ENCODE measurements at places on chromosomes 12 and 14.

DNA sequence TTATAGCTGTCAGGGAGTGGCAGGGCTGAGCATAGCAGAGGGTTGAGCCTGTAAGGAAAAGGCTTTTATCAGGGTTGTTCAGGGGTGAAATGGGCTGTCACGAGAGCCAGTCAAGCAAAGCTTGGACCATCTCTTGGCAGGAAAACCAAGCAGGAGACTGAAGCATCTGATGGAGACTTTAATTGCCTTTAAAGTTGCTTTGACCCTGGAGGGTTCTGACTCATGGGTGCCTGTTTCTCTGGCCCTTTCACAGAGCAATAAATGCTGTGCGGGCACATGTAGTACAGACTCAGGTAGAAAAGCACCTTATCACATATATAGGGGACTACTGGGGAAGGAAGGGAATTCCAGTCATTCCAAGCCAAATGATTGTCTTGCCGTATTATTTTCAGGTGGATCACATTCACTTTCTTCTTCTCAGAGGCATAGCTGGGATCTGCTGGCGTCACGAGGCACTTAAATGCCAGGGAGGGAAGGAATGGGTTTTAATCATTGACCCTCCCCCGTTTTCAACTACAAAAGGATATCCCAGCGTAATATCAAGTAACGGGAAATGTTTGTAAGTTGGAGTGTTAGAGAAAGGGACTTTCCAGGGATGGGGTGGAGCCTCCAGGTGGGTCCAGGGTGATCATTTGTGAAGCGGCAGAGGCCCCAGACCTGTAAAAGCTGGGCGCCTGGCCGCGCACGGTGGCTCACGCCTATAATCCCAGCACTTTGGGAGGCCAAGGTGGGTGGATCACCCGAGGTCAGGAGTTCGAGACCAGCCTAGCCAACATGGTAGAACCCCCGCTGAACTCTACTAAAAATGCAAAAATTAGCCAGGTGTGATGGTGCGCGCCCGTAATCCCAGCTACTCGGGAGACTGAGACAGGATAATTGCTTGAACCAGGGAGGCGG is 34.9 kb downstream of the PLEKHD1 start:
- peak; percentile 32 for DNase-seq

DNA sequence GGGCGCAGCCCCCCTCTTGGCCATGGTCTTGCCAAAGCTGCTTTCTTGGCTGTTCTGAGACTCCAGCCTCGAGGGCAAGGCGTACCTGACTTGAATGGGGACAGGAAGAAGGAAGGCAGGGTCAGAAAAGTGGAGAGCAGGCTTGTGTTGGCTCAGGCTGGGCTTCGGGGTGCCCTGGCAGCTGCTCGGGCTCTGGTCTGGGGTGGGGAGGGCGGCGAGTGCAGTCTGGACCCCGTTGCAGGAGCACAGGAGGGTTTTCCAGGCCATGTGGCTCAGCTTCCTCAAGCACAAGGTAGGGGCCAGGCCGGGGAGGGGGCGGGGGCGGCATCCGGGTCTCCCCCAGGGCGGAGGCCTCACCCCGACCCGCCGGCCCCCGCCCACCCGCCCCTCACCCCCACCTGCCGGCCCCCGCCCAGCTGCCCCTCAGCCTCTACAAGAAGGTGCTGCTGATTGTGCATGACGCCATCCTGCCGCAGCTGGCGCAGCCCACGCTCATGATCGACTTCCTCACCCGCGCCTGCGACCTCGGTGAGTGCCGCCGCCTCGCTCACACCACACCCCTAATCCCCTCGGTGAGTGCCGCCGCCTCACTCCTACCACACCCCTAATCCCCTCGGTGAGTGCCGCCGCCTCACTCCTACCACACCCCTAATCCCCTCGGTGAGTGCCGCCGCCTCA is 4.2 kb downstream of the NOC4L start:
- no peak for DNase-seq

GRCh38 chr14:58078068-58078467 is 73.9 kb downstream of the ARMH4 start:
- DNase-seq, result peak; percentile 24

DNA sequence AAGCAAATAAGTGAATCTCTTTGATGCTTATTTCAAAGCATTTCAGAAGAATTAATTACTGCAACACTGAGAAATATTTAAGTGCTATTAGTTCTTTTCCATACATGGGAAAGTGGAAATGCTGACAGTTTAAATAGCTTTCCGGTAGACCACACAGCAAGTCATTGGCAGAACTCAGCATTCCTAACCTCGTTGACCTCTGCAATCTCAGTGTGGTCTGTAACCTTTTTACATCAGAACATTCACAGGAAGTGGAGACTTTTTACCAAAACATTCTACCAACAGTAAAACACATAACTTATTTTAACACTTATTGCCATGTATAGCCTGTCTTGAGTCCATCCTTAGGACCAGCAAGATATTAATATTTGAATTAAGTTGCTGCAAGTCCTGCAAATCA is 249.5 kb upstream of the DCN start:
- peak; percentile 54 for DNase-seq

DNA sequence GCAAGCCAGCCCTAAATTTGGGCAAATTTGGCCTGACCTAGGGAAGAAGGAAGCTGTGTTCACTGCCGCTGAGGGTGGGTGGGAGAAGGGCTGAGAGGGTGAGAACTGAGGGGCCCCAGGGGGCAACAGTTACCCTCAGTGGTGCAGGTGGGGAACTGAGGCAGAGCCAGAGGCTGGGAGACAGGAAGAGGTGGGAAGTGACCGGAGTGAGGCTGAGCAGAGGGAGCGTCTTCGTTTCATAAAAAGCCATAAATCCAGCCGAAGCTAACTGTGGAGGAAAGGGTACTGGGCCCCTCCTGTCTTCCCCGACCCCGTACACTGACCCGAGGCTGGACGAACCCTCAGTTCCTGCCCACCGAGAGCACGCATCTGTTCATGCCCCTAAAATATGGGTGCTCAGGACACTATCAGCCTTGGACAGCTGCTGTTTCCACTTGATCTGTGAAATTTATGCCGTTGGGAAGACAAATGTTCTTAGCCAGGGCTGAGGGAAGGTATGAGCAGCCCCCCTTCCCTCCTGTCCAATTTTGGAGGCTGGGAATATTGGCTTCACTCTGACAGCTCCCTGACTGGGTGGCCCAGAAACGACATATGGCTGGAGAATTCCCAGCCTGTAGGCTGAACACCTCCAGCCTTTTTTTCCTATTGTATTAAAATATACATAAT is 116.5 kb downstream of the KIF26A start:
- no peak for DNase-seq
